ENCODE measurements at places on chromosomes 5 and 9.

- no peak for DNase-seq
Measured at GRCh38 chr5:111251921-111252320, 27.7 kb downstream of the CAMK4 start.

- no peak for DNase-seq
Measured at GRCh38 chr5:109546461-109546860, 136.7 kb upstream of the PJA2 start.

- DNase-seq = no peak
Measured at GRCh38 chr5:102758576-102758975, 3.5 kb downstream of the PAM start.

DNA sequence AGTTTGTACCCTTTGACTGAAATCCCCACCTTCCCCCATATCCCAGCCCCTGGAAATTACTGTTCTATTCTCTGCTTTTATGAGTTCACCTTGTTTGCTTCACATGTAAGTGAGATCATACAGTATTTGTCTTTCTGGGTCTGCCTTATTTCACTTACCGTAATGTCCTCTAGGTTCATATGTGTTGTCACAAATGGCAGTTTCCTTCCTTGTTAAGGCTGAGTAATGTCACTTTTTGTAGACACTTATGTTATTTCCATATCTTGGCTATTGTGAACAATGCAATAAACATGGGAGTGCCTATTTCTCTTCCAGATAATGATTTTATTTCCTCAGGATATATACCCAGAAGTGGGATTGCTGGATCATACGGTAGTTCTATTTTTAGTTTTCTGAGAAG lies 272.3 kb downstream of the MRPS30 start:
- DNase-seq = no peak

DNA sequence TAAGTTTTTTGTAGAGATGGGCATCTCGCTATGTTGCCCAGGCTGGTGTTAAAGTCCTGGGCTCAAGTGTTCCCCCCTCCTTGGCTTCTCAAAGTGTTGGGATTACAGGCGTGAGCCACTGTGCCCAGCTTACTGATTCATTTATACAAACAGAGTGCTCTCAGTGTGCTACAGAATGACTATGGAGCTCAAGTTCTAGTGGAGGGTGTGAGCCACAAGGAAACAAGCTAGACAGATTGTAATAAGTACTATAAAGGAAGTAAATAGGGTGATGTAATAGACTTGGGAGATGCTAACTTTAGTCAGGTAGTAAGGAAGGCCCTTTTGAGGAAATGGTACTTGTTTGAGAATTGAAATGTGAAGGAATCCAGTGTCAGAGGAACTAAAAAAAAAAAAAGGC lies 1.7 kb upstream of the TMEM267 start:
- DNase-seq = no peak

- DNase-seq = peak; percentile 94
Measured at GRCh38 chr5:73370640-73371583, 77.7 kb downstream of the FOXD1 start.

DNA sequence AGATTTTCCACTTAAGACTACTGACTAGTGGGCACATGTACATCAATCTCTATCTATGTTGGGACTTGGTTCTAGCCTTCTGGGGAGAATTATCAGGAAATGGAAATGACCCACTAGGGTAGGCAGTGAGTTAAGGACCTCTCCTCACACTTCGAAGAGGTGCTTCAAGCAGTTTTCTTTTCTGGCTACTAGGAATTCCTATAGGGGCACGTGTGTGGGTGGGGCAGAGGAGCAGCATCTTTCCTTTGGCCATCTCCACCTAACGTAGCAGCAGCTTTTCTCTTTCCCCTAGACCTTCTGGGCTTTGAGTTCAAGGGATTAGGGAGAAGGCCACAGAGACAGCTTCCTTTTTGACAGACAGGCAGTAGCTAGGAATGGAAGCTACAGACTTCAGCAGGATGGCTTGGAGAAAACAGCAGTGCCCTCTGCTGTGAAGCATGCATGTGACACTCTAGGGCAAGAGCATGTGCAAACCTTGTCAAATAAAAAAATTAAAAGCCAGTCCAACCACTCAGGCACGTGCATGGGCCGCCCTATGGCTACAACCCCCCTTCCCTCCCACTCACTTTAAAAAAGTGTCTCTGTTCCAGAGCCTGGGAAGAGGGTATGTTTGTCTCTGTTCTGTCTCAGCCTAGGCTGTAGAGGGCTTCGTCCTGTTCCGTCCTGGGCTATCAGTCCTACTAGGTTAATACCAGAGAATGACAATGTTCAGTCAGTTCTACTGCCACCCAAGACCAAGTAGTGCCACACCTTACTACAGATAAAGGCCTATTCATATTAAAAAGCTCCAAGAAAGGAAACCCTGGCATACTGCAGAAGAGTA lies 8.7 kb upstream of the GFRA3 start:
- no peak for DNase-seq

- no peak for DNase-seq
Measured at GRCh38 chr5:59257488-59258400, 635.8 kb downstream of the PDE4D start.

- no peak for DNase-seq
Measured at GRCh38 chr5:31593665-31594064, 45.3 kb upstream of the PDZD2 start.

- no peak for DNase-seq
Measured at GRCh38 chr5:126846744-126847455, 70.0 kb downstream of the LMNB1 start.

DNA sequence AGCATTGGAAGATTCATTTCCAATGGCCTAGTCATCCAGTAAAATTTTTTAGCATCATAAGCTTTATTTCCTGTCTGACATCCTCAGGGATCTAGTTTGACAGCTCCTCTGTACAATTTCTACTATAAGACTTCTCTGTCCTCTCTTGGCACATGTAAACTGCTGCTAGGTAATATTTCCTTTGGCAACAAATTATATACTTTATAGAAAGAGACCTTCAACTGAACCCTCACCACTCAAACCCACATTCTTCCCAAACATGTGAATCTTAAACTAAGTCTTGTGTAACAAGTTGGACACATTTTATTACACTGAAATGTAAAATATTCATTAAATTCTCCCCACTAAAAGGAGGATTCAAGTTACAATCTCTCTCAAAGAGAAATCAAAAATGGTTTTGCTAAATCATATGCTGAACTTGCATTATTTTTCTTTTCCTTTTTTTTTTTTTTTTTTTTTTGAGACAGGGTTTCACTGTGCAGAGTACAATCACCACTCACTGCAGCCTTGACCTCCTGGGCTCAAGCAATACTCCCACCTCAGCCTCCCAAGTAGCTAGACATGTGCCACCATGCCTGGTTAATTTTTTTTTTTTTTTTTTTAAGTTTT lies 36.9 kb downstream of the SCAI start:
- DNase-seq = no peak

DNA sequence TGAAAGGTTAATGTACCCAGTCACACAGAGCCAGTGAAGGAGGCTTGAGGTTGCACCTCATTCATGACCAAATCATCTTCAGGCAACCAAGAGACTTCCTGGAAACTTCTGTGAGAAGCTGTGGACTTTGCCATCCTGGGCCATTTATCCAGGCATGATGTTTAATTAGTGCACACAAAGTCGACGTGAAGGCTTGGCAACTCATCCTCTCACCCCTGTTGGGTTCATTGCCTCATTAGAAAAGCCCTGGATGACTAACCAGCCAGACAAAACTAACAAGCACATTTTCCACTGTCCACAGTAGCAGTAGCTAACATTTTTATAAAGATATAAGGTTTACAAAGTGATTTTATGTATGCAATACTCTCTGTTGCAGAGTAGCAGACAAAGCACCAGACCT lies 65.7 kb upstream of the ZNF462 start:
- DNase-seq = peak; percentile 35

DNA sequence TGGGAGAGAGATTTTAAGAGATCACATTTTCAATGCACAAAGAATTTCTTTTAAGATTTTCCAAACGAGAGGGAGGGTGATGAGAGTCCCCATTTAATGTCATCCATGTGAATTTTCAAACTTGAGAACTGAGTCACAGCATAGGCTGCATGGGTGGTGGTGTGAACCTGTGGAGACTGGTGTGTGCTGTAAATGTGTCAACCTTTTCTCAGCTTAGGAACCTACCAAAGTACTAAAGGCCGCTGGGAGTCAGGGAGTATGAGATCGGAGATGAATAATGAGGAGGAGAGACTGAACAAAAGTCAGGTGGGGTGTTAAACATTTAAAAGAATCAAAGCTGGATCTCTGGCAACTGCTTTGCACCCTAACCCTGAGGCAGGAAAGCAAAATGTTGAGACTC lies 7.5 kb downstream of the ALDH1A1 start:
- peak; percentile 48 for DNase-seq

- DNase-seq = no peak
Measured at GRCh38 chr5:135696317-135696716, 117.5 kb upstream of the CXCL14 start.

GRCh38 chr5:169567079-169567478 lies 16.5 kb upstream of the SPDL1 start:
- DNase-seq = no peak

DNA sequence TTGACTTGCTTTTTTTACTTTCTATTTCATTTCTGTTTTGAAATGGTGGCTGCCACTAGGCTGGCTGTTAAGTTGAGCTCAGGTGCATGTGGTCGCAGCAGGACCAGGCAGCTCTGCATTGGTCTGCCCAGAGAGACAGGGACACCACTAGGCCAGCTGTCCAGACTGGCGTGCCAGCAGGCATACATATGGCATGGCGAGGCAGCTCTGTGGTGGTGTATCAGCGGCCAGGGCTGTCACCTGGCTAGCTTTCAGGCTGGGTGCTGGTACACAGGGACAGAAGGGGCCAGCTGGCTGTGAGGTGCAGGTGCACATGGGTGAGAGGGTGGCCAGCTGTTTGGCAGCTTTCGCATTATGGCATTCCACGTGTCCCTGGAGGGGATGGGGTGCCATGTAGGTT lies 654.0 kb upstream of the ACO1 start:
- DNase-seq = no peak

DNA sequence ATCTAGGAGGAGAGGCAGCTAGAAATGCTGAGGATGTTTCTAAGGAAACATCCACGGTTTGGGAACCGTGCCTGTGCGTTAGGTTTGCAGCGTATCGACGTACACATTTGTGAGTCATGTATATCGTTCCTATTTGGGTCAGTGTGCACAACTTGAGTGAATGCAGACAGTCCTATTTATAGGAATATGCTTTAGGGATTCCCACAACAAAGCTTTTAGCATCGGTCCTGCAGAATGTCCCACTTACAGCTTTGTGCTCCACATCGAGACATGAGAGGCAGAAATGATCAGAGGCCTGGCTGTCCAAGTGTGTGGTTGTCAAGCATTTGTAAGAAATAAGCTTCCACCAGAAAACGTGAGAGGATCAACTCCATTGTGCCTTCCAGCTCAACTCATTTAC lies 1282.7 kb upstream of the WWC1 start:
- no peak for DNase-seq

GRCh38 chr9:133112663-133113026 lies 8.4 kb downstream of the RALGDS start:
- no peak for DNase-seq

DNA sequence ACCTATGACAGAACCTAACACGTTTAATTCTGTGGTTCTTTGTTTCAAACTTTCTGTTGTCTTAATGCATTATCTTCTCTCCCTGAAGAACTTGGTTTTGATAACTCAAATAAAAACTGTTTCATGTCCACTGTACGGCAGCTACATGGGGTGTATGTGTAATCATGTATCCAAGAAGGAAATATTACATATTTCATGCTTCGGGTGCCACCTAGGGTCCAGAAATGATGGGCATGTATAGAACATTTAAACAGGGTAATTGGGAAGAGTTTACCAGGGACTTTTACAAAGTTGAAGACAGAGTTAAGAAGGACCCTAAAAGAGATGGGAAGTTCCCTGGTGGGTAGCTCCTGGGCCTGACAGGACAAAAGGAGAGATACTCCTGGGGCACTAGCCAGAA lies 291.3 kb downstream of the FBXL7 start:
- DNase-seq = no peak

GRCh38 chr5:2906302-2907090 lies 155.0 kb upstream of the IRX2 start:
- no peak for DNase-seq
